ENCODE measurements at places on chromosomes 7 and 10. TPM values are rescaled to one million over a fixed set of nuclear protein-coding genes. Genes with fewer than 3 reads are reported as not detected.

The ACBD7 gene
- total RNA-seq = 0.89 TPM

The CALHM3 gene
- total RNA-seq = 0.10 TPM

The OR6B1 gene
- not detected for total RNA-seq

The RBAK gene
- 10.3 TPM for total RNA-seq

The SPDYE1 gene
- not detected for total RNA-seq

The ASAH2B gene
- total RNA-seq = 8.8 TPM

The DLD gene
- total RNA-seq = 112 TPM

The METTL27 gene
- 0.21 TPM for total RNA-seq
